ENCODE measurements at places on chromosomes 2 and 18. TPM values are rescaled to one million over a fixed set of nuclear protein-coding genes. Genes with fewer than 3 reads are reported as not detected.

TEX44 gene
- not detected for total RNA-seq

GCG gene
- total RNA-seq, result not detected

HOXD10 gene
- not detected for total RNA-seq

GPR17 gene
- total RNA-seq, result not detected

FRZB gene
- not detected for total RNA-seq

ALPI gene
- total RNA-seq, result not detected

GULP1 gene
- 32.2 TPM for total RNA-seq

LRP1B gene
- 0.20 TPM for total RNA-seq

HOXD12 gene
- not detected for total RNA-seq

Data from pulmonary artery endothelial cell (primary cell).